COR-L47 (cell line): ENCODE measurements at places on chromosomes 1 and 21.

DNA sequence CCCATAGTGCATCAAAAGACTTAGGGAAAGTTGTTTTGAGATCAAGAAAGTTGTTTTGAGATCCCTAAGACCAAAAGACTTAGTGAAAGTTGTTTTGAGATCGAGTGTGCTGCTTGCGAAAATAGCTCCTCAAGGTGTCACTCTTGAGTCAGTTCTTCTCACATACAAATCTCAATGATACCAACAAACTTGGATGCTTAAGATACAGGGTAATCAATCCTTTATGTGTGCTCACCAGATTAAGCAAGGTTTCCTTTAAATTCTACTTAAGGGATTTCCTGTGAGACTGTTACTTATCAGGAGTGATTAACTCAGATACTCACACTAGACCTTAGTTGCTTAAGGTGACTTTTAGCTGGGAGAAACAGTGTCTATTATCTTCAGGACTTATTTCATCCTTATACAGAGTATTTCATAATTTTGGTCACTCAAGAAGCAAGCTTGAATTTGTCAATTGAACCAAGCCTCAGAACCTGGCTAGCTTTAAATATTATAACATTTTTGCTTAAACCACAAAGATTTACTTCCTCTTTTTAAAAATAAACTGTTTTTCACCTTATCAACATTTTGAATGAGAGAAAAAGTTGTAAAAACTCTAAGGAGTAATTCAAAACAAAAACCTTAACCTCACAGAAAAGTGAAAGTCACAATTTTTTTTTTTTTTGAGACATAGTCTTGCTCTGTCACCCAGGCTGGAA lies 8.0 kb upstream of the RLF start:
- peak; percentile 100 for DNase-seq

DNA sequence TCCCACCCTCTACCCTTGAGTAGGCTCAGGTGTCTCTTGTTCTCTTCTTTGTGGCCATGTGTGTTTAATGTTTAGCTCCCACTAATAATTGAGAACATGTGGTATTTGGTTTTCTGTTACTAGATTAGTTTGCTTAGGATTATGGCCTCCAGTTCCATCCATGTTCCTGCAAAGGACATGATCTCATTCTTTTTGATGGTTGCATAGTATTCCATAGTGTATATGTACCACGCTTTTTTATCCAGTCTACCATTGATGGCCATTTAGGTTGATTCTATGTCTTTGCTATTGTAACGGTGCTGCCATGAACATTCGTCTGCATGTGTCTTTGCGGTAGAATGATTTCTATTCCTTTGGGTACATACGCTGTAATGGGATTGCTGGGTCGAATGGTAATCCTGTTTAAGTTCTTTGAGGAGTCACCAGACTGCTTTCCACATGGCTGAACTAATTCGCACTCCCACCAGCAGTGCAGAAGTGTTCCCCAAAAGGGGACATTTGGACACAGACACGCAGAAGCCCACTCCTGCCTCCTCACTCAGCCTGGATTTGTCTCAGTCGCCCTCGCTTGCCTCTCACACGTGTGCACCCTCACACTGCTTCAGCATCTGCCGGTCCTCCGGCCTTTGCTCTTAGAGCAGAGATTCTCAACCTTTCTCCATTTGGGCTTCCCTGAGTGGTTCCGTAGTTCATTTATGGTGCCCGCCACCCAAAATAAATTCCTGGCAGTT lies 3.7 kb downstream of the MX2 start:
- no peak for DNase-seq

GRCh38 chr1:112509005-112509659 lies 367 bp downstream of the WNT2B start:
- no peak for DNase-seq

DNA sequence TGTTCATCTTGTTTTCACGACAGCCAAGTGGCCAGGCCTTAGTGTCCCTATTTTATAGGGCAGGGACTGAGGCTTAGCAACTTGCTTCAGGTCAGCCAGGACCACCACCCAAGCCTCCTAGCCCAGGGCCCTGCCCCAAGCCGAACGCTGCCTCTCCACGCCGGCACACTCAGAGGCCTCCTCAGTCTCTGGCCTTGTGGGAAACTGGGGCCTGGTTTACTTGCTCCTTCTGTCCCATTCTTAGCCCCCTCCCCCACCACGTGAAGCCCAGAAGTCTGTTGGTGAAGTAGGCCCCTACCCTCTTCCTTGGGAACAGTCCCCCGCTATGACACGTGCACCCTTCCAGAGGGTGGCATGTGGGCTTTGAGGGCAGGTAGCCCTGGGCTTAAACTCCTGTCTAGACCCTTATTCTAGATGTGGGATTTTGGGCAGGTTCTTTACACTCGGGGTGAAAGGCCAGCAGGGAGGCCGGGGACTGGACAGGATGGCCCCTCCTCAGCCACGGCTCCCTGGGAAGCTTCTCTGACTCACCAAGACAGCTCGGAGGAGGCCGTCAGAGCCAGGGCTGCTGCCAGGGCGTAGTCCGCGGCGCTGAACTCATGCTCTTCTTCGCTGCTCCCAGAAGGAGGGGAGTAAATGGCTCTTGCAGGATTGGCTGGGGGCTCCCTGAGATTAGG lies 4.3 kb downstream of the MYOM3 start:
- no peak for DNase-seq

- DNase-seq: no peak
Measured at GRCh38 chr1:94702442-94702815, 117.7 kb upstream of the SLC44A3 start.

DNA sequence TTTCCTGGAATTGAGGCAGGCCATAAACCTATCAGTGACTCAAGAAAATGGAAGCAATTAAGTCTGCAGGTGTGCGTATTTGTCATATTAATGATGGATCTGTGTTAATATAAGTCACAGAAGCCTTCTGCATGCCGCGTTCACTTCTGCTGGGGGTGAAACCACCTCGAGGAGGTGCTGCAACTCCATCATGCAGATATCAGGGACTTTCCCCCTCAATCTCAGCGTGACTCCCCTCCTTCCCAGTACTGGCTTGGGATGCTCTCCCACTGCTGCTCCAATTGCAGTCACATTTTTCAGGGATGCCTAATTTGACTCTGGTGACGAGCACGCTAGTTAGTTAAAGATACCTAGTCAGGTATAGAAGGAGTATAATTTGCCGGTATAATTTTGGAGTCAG lies 87.5 kb downstream of the ASTN1 start:
- no peak for DNase-seq

DNA sequence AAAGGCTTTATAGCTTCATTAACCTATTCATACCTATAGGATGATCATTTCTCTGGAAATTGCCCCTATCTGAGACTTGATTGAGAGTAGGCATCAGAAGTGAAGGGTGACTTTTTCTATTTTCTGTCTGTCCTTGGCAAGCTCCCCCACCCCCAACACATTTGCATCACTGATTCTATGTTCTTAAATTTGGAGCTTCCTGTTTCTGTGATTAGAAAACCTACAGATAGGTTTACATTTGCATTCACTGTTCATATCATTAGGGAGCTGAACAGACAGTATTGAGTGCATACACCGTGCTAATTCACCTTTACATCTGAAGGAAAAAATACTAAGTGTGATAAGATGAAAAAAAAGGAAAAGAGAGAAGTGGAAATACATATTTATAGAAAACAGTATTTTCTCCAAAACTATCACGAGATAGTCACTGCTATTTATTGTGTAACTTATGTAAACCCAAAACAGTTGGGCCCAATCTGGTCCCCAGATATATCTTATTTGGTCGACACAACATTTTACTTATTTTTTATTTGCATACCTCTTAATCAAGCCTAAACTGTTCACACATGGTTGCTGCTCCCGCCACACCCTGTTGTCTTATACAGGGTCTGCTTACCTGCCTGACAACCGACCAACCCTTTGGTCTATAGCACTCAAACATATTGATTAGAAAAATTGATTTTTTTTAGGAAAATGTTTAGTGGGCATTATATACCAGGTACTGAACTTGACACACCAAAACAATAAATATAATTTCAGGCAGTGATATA lies 218.8 kb downstream of the NTNG1 start:
- no peak for DNase-seq

- DNase-seq: no peak
Measured at GRCh38 chr1:18992646-18993045, 36.2 kb upstream of the IFFO2 start.

DNA sequence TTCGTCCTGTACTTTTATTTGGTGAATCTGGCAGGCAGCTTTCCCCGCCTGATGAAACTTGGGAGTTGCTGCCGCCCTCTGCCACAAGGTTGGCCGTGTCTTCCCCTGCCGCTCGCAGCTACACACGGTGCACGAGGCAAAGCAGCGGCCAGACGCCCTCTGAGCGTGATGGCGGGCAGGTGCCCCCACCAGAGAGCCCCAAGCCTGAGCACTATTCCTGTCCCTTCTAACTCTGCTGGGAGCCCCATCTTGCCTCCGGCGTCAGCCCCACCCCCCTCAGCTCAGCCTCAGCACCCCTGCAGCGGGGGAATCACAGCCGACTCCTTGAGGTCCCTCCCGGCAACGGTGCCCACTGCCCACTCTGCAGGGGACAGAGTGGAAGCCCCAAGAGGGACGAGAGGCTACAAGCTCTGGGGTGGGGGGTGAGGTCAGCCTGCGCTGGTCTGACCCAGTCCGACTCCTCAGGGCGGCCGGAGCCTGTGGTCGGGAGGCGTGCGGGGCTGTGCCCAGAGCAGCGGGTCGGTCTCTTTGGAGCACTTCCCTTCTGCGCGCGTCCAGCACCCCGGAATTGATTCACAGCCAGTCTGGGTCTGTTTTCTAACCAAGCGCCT lies 41.3 kb downstream of the RIPK4 start:
- DNase-seq: no peak

GRCh38 chr1:201985355-201985754 lies 2.9 kb downstream of the RNPEP start:
- no peak for DNase-seq

GRCh38 chr1:117559139-117559538 lies 46.7 kb upstream of the TENT5C start:
- DNase-seq: no peak

DNA sequence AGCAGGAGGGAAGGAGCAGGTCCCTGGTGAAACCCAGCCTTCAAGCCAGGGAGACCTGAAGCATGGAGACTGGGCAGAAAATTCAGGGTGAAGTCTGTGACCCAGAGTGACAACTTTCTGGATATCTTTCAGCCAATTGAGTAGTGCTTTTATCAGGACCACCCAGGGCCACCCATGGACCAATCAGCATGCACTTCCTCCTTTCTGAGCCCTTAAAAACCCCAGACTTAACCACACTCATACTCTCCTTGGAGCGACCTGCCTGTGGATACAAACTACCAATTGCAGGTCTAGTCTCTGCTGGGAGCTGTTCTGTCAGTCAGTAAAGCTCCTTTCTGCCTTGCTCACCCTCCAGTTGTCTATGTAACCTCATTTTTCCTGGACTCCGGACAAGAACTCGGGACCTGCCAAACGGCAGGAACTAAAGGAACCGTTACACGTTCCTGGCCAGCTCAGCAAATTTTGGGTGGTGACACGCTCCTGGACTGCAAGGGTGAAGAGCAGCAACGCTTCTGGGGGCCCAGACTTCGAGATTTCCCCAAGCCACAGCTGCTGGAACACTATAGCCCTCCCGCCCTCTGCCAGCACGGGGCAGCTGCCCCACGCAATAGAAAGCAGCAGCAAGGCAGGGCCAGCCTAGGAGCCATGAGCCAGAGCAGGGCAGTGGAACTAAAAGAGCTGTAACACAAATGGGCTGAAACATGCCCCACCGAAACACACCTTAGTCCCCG lies 1183.4 kb downstream of the AMY1C start:
- DNase-seq: no peak

GRCh38 chr1:57019236-57019839 lies 53.5 kb upstream of the C8B start:
- peak; percentile 5 for DNase-seq

- DNase-seq: peak; percentile 80
Measured at GRCh38 chr1:163730411-163730821, 408.7 kb downstream of the NUF2 start.

DNA sequence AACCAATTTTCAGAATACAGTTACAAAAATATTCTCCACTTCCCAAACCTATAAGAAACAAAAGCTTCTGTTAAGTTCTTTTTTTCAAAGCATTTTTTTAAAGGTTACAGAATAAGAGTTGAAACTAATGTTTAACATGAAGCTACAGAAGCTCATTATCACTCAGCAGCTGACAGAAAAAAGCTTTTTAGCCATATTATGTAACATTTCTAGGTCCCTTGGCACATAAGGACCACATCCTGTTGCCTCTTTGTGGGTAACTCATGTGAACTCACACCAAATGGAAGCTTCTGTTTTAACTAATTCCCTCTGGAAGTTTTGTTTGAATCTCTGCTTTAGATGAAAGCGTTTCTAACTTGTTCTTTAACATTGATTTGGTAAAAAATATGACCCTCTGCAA lies 242.5 kb upstream of the TMPRSS15 start:
- no peak for DNase-seq

DNA sequence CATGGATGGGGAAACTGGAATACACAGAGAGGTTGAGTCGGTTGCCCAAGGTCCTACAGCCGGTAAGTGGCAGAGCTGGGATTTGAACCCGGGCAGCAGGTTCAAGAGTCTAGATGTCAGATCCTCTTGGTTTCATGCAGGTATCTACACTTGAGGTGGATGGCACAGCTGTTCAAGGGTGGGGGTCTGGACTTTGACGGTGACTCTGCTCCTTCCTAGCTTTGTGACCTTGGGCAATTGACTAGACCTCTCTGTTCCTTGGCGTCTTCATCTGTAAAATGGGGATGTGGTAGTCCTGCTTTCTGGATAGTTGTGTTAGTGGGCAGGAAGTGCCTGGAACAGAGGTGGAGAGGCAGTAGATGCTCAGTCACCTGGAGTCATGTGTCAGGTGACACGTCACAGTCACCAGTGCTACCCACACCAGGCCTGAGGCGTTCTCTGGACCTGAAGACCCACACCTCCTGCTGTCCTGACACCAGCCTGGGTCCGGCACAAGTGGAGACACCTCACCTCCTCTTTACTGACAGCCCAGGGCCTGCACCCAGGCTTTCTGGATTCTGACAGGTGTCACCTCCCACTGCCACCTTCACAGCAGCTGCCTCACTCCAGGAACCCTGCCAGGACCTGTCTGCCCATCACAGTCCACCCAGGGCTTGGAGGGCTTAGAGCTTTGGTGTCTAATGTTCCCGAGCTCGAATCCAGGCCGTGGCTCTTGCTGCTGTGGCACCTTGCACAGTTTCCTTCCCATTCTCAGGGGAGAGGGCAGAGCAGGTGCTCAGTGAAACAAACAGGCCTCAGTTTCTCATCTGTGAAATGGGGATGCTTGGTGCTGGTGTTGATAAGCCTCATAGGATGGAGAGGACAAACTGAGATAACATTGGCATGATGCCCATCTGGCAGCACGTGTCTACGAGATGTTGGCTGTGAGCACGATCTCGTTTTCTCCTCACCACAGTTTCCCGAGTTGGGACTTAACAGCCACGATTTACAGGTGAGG lies 83.2 kb upstream of the RUNX3 start:
- no peak for DNase-seq

DNA sequence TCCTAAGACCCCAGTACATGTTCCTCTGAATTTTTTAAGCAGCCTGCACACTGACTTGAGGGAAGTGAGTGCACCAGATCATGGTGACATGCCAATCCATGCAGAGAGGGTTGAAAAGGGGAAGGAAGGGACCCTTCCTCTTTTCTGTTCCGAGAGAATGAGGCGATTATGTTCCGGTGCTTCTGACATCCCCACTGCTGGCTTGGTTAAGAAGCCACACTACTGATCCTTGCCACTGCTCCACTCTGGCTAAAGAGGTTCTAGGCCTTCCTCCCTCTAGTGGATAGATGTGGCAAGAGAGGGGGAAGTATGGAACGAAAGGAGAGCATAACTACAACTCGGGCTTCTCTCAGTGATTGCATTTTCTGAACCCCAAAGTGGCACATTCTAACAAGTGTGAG lies 1.8 kb upstream of the CYB5R1 start:
- DNase-seq: peak; percentile 66
